Left ventricle myocardium superior (tissue), 1 donor: ENCODE measurements at places on chromosomes 16 and 17. TPM values are rescaled to one million over a fixed set of nuclear protein-coding genes. Genes with fewer than 3 reads are reported as not detected.

TMEM94 gene
- total RNA-seq: 56.8 TPM

DOC2A gene
- total RNA-seq: 0.82 TPM

MLLT6 gene
- 88.0 TPM for total RNA-seq

KRT15 gene
- 0.32 TPM for total RNA-seq

KCNJ18 gene
- total RNA-seq: not detected

RAB37 gene
- 2.8 TPM for total RNA-seq

MT2A gene
- total RNA-seq: 86.3 TPM

PABPN1L gene
- not detected for total RNA-seq

FADS6 gene
- total RNA-seq: not detected

PRM3 gene
- not detected for total RNA-seq

CA10 gene
- not detected for total RNA-seq

HOXB9 gene
- not detected for total RNA-seq

PIK3R5 gene
- 2.5 TPM for total RNA-seq

TBC1D3K gene
- not detected for total RNA-seq

SDR42E1 gene
- 0.92 TPM for total RNA-seq

SLC6A4 gene
- total RNA-seq: not detected

FNDC8 gene
- not detected for total RNA-seq

TUBG2 gene
- 17.1 TPM for total RNA-seq

GJC1 gene
- total RNA-seq: 18.6 TPM
